GM10248 (cell line): ENCODE measurements at places on chromosomes 2 and 18.

- DNase-seq = no peak
Observed at GRCh38 chr2:101125374-101125773, 25.8 kb downstream of the TBC1D8 start.

GRCh38 chr2:20391951-20392699, 41.5 kb upstream of the PUM2 start:
- DNase-seq = no peak

DNA sequence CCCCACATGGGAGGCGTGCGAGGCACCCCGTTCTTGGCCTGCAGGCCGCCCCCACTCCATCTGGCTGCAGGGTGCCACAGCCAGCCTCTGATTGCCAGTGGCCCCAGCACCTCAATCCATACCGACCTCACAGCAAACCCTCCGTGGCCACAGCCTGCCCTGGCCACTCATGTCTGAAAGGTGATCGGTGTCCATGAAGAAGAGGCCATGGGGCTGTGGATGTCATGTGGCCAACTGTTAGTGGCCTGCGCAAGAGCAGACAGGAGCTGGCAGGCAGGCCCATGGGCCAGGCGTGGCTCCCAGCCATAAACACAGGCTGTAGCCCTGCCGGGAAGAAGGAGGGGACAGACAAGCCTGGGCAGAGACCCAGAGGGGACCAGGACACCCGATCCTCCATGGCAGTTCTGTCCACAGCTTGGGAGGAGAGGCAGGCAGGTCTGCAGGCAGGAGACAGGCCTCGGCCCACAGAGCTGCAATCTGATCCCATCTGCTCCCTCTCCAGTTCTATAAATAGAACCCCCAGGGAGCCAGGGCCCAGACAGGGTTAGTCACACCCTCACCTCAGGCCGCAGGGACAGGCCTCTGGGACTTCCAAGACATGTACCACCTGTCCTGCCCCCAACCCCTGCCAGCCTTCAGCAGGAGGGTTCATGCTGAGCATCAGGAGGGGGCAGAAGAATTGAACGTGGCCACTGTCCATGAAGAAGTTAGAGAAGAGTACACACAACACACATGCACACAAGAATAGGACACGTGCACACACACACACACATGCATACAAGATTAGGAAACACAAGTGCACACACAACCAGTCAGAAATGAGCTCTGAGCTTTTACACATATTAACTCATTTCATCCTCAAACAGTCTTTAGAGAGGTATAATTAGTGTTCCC, 16.9 kb downstream of the STEAP3 start:
- no peak for DNase-seq

DNA sequence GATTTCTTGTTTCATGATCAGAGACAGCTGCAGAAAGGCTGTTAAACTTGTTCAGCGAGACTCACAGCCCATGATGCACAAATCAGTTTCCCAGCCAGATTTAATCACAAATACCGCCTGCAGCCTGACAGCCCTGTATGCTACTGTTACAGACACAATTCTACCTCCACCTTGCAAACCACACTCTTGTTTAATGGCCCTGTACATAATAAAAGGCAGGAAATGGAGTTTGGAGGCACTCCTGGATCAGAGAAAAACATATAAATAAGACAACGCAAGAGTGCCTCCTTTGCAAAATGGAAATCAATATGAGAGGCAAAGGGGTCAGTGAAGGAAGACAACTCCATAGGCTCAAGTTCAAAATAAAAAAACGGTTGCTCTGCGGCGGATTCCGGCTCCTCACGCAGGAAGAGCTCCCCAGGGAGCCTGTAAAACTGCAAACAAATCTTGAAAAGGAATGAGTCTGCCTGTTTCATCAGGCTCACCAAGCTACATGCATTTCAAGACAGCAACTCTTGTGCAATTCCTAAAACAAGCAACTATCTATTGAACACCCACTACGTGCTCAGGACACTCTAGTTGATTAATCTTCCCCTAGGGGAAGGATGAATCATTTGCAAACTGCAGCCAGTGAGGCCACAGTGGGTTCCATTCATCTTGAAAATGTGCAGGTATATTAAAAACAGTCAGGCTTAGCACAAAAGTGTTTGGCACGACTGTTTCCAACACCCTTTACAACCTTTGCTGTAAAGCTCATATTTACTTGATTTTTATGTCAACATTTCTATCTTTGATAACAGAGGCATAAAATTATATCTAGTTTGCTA, 37.5 kb downstream of the TBC1D8 start:
- DNase-seq = no peak

GRCh38 chr18:48803518-48803917, 147.2 kb downstream of the SMAD7 start:
- no peak for DNase-seq

- peak; percentile 35 for DNase-seq
Observed at GRCh38 chr2:179059026-179059700, 9.2 kb upstream of the CCDC141 start.

GRCh38 chr2:10781746-10782145, 30.8 kb downstream of the PDIA6 start:
- DNase-seq = no peak

DNA sequence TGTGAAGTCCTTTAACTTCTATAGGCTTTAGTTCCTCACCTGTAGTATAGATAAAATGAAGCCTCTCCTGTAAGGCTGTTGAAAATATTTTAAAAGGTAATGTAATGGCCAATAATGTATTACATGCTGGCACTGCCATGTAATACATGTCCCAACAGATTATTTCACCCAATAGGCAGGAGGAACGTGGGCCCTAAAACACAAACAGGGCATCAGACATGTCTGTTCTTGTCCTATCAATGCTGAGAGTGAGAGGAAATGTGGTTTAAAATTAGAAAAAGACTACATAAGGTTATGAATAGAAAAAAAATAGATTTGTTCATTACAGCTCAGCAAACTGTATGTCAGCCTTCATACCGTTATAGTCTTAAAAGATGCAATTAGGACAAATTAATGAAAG, 492.7 kb upstream of the DDX18 start:
- DNase-seq = no peak

DNA sequence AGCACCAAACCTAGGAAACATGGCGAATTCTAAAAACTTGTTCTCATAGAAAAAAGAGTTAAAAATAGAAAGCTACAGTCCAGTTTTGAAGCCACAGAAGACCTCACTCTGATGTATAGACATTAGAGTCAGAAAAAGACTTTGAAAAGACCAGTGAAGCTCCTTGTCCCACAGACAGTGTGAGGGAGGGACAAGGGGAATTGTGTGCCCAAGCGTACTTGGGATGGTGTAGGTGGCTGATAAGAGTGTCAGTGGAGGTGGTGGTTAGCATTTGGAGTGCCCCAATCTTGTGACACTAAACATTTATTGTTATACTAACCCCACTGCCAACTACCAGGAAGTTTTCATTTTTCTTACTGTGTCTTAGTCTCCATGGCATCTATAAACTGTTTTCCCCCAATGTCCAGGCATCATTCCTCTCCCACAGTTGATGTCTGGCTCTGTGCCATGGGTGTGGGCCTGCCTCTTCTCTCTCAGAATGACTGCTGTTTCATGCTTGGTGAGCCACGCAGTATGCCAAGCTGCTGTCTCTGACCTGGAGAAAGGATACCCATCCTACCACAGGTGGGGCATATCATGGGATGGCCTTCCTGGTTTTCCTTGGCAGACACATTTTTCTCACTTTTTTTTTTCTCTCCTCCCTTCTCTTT, 161.4 kb downstream of the RPIA start:
- DNase-seq = no peak
